Putamen (tissue), 1 donor: ENCODE measurements at places on chromosomes 11 and 22.

GRCh38 chr11:99505316-99505715, 484.6 kb downstream of the CNTN5 start:
- DNase-seq, result no peak

DNA sequence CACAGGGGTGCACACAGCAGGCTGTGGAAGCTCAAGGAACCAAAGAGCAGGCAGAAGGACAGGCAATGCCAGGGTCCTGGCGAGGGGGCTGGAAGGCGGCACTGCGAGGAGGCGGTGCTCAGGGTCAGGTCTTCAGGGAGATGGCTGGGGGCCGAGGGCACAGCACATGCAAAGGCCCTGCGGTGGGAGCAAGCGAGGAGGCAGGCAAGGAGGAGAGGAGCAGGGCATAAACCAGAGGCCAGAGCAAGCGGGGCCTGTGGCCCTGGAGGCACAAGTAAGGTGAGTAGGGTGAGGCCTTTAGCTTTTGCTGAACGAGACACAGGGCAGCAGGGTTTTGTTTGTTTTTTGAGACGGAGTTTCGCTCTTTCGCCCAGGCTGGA, 126.9 kb downstream of the ARHGAP8 start:
- DNase-seq, result no peak

DNA sequence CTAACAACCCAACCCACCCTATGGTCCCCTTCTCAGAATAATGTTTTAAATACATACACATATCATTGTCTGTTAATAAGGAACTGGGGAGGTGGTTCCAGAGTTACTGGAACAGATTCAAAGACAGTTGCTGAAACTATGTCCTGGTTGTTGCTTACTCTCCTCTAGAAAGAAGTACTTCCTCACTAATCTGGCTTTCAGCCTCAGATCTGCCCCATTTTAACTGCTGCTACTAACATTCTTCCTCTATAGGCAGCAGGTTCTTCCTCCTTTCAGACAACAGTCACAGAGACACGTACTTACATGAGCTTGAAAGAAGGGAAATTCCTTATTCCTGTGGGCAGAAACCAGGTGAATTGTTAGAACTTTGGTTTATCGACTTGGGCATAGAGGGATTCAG, 8.1 kb upstream of the NEU3 start:
- DNase-seq, result no peak

DNA sequence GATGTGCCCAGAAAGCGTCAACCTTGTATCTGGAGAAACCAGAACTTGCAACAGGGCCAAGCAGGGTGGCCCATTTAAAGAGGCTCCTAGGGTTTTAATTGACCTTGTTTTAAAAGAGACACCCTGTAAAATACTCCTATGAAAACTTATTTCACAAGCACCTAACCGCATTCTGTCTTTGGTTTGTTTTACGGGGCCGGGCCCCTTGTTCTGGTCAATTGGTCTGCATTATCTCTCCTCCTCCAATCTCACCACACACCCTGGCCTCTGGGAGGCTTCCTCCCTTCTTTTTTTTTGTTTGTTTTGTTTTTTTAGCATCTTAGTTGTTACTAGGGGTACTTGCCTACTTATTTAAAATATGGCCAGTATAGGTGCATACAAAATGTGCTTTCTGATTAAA, 4.7 kb downstream of the EHF start:
- DNase-seq, result no peak

GRCh38 chr11:33721426-33721825, 14.8 kb downstream of the CD59 start:
- no peak for DNase-seq

GRCh38 chr11:35324981-35325380, 94.4 kb downstream of the SLC1A2 start:
- DNase-seq, result no peak

DNA sequence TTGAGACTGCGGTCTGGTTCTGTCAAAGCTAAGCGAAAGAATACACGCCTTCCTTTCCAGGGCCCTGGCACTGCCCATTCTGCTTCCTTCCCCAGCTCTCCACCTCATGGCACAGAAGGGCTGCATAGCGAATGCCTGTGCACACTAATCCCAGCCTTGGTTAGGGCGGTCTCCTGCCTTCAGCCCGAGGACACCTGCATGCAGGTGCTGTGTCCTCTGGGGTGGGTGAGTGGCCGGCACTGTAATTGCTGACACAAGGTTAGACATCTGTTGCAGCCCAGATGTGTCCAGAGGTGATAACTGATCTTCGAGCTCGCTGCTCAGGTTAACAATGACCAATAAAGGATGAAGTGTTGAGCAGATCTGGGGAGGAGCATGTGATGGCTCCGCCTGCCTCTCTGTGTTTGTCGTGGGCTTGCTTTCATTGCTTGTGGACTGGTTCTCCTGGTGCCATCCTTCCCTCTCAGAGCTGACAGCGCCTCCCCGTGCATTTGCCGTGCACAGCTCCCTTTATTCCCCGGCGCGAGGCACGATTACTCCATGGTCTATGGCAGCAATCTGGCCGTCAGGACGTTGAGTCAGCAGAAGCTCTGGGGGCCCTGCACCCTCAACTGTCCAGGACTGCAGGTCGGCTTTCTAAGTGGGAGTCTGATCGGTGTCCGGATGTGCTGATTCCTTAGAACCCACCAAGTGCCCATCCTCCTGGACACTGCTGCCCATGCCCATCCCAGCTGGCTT, 1088.2 kb downstream of the BRD1 start:
- DNase-seq, result no peak

DNA sequence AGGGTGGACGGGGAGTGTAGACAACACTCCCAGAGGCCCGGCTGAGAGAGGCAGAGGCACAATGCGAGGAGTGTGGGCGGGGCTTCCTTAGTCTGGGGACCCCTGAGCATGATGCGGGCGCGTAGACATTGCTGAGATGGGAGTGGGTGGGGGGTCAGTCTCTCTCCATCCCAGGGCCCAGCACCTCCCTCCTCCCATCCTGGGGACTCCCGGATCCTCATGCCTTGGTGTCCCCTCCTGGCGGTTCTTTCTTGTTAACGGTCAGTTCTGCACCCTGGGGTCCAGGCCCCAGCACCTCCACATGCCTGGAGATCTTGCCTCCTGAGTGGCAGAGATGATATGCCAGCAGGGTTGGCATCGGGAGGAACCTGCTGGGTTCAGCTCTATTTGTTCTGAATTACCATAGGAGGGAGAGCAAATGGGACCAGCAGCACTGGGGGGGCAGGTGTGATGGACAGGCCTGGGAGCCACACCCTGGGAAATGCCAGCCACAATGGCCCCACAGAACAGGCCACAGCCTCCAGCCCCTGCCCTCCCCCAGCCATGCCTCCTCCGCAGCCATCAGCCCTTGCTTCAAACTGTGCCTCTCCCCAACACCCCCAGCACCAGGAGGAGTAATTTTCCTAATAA, 55.7 kb downstream of the RTL6 start:
- no peak for DNase-seq

DNA sequence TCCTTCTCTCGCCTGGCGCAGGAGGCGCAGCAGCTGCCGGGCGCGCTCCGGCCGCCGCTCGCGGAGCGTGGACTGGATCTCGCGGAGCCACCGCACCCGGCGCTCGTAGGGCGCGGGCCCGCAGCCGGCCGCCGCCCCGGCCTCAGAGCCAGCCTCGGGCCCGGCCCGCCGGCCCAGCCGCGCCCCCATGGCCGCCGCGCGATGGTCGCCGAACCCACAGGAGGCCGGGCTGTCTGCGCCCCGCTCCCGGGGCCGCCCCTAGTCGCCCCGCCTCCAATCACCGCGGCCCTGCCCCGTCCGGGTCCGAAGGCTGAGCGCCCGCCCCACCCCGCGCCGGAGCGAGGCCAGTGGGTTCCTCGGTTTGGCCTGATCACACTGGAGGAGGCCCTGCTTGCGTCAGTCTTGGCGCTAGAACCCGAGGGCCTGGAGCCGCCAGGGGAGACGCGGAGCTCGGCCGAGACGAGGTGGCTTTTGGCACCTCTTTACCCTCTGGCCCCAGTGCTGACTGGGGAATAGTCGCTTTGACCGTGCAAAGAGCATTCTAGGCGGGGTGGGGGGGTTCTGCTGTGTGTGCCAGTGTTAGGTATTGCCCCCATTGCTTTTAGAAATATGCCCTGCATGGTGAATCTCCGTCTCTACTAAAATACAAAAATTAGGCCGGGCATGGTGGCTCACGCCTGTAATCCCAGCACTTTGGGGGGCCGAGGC, at the start of gene LRRC75B:
LRRC75B (minus strand) TSS at position 223 of the 708 bp plus-strand sequence; CDS start at position 189, 34 bp downstream.
- DNase-seq, result peak; percentile 71

GRCh38 chr11:67167091-67167490, 48.0 kb downstream of the KDM2A start:
- no peak for DNase-seq

DNA sequence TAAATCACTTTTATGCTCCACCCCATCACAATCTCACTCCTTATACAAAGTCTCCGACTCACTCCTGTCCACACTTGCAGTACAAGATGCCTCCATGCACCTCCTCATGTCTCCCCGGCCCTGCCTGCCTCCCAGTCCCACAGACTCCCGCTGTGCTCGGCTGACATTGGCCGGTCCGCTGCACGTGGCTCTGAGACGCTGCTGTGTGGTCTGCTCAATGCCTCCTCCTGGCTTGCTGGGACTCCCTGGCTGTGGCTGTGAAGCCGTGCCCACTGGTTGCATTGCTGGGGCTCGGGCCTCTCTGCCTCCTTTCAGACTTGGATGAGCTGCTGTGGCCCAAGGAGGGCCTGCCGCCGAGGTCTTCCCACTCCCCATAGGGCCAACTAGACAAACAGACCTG, 224.0 kb upstream of the B3GAT1 start:
- no peak for DNase-seq

DNA sequence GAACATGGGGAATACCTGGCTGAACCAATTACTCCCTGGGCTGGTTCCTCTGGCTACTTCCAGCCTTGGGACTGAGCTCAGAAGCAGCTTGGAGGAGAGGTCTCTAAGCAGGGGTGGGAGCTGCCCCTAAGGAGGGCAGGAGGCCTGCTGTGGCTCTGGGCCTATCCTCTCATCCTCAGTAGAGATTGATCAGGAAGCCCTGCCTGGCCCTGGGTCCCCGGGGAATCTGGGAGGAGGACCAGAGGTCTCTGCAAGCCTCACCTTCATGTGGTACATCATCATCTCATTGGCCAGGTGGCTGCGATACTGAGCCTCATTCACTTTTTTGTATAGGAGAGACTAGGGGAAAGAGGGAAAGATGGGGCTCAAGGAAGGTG, 91.1 kb downstream of the PDE2A start:
- DNase-seq, result no peak

GRCh38 chr11:129331217-129331616, 44.4 kb upstream of the BARX2 start:
- DNase-seq, result no peak
